ENCODE measurements at places on chromosomes 3 and 15.

DNA sequence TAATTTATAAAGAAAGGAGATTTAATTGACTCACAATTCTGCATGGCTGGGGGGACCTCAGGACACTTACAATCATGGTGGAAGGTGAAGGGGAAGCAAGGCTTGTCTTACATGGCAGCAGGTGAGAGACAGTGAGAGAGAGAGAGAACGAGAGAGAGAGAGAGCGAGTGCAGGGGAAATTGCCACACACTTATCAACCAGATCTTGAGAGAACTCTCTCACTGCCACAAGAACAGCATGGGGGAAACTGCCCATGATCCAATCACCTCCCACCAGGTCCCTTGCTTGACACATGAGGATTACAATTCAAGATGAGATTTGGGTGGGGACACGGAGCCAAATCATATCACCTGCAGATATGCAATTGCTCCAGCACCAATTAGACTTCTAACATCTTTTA, 7.1 kb upstream of the RPL39L start:
- no peak for DNase-seq

GRCh38 chr3:171389491-171389890, 70.7 kb downstream of the TNIK start:
- no peak for DNase-seq

GRCh38 chr3:66997560-66998112, 471 bp upstream of the KBTBD8 start:
- no peak for DNase-seq

DNA sequence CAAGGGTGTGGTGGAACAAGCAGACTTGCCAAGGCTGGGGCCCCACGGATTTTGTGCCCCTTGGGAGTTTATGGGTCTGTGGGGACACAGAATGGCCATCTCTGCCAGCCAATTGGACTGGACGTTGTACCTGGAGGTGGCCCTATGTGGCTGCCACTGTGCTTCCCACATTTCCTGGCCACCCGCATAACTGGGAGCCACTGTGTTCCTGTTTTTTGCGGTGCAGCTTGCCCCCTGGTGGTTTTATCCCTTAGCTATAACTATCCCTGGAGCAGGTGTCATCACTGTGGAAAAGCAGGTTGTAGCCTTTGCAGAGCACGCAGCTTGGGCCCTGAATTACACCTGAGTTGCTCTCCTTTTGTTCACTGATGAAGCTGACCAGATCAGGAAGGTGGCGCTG, 306.3 kb downstream of the ZPLD1 start:
- no peak for DNase-seq

- no peak for DNase-seq
Measured at GRCh38 chr3:115828401-115828800, 205.1 kb downstream of the GAP43 start.

DNA sequence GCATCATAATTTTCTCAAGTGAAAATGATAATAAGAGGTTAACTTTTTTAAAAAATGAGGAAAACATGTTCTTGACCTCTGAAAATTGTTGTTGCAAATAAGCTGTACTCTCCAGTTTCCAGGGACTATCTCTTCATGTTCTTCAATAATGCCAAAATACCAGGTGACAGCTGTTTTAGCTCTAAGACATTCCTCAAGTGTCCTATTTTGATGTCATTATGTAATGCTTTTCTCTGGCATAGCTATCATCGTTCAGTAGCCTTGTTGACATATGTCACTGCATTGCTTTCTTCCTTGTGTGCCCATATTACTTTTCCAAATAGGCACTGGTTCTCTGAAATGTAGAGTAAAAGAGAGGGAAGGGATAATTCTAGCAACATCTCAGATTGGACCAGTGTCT, 5.7 kb upstream of the FILIP1L start:
- DNase-seq, result no peak

DNA sequence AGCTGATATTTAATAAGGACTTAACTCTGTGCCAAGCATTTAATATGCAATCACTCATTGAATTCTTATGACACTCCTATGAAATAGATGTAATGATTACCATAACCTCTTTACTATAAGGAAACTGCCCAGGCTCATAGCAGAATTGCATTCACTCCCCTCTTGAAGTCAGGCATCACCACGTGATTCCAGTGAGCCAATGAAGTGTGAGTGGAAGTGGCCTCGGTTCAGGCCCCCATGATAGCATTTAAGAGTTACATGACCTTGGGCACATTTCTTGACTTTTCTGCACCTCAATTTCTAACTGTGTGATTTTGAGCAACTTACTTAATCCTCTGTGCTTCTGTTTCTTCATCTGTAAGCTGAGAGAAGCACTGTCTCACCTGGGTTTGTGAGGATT, 62.8 kb upstream of the CLDN18 start:
- DNase-seq, result no peak

- DNase-seq, result no peak
Measured at GRCh38 chr15:93048759-93049161, 40.3 kb downstream of the RGMA start.

- DNase-seq, result no peak
Measured at GRCh38 chr3:64741341-64741740, 53.5 kb upstream of the ADAMTS9 start.

GRCh38 chr3:191369616-191370010, 39.3 kb upstream of the UTS2B start:
- no peak for DNase-seq

GRCh38 chr3:112794622-112795172, 52.0 kb downstream of the CD200R1L start:
- DNase-seq, result no peak

DNA sequence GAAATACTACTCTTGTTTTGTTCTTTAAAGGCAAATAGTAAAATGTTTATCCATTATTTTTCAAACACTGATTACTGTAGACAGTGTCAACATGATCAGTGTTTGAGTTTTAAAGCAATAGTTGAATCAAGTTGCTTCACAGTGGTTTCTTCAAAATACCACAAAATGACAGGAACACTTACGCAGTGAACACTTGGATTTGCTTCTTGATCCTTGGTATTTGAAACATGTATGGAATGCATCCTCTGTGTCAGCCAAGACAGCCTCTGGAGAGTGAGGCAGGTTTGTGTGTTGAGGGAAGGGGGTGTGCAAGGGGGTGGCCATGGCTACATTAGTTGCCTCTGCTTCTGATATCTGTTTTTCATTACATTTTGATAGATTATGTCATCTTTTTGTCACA, 413.0 kb downstream of the RBMS3 start:
- peak; percentile 30 for DNase-seq

DNA sequence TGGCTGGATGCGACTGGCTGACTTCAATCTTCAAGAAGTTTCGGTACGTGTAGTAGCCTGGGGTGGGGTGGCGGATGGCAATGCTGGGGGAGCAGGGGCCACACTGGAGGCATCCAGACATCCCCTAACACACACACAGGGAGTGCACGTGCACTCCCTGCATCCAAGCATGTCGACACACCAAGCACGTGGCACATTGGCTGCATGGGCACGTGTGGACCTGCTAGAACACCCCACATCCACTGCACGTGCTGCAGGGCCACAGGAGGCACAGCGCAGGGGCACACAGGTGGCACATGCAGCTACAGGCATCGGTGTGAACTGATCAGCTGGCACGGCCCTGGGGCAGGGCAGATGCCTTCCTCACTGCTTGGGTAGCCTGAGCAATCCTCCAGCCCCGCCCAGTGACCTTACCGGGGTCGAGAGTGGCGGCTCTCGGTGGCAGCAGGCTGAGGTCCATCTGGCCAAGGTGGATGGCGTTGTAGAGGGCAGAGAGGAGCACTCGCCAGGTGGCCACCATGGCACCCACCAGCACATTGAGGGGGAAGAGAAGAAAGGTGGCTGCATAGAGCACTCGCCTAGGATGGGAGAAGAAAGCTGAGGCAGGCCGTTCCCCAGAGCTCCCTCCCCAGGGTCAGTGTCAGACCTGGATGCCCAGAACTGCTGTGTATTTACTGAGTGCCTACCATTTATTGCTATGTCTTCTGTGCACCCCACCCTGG, 7.5 kb downstream of the ISLR start:
- DNase-seq, result peak; percentile 18

DNA sequence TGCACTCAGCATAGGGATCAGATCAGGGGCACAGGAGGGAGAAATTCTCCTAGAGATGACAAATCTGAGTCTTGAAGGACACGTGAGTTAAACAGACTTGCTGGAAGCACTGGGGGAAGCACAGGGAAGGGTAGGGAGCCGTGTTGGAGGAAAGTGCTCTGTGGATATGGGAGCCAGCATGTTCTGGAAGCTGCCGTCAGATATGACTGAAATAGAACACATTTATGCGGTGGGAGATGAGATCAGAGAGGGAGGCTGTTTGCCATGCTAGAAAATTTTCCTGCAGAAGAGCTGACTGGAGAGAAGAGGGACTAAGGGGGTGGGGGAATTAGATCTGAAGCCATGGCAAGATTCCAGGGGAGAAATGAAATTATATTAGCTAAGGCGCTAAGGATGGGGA, 1.8 kb downstream of the TAMM41 start:
- DNase-seq, result no peak

- DNase-seq, result no peak
Measured at GRCh38 chr3:9401986-9402385, 4.6 kb downstream of the SETD5 start.

GRCh38 chr15:63439536-63440264, 58.1 kb upstream of the CA12 start:
- DNase-seq, result no peak

- no peak for DNase-seq
Measured at GRCh38 chr3:89303701-89304100, 196.3 kb downstream of the EPHA3 start.

- DNase-seq, result no peak
Measured at GRCh38 chr3:16061491-16061890, 113.0 kb upstream of the GALNT15 start.

- DNase-seq, result no peak
Measured at GRCh38 chr15:67481680-67482079, 39.3 kb upstream of the C15orf61 start.

DNA sequence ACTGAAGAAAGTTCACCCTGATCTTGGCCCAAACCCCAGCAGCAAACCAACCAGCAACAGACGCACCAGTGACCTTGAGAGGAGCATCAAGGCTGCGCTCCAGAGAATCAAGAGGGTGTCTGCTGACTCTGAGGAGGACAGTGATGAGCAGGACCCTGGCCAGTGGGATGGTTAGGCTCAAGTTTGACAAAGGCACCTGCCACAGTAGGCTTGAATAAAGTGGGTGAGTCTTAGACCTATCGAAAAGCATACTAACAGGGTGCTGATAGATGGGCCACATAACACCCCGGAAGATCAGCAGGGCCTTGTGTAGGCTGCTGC, 23.9 kb downstream of the WHAMM start:
- no peak for DNase-seq

GRCh38 chr15:61660579-61660978, 399.7 kb downstream of the VPS13C start:
- DNase-seq, result no peak

DNA sequence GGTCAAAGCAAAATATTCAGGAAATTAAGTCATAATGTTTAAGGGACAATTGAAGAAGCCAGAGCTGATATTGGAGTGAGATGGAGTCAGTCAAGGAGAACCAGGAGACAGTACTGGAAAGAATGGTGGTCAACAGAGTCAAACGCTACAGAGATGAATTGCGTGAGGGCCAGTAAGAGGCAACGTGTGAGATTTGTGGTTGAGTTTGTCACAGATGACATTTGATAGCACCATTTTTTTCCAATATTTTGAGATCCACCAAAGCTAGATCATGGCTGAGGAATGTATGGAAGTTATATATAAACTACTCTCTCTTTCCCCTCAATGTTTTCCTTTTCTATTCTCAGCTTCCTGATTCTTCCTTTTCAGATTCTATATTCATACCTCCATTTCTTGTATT, 375.1 kb upstream of the ROBO2 start:
- DNase-seq, result no peak

DNA sequence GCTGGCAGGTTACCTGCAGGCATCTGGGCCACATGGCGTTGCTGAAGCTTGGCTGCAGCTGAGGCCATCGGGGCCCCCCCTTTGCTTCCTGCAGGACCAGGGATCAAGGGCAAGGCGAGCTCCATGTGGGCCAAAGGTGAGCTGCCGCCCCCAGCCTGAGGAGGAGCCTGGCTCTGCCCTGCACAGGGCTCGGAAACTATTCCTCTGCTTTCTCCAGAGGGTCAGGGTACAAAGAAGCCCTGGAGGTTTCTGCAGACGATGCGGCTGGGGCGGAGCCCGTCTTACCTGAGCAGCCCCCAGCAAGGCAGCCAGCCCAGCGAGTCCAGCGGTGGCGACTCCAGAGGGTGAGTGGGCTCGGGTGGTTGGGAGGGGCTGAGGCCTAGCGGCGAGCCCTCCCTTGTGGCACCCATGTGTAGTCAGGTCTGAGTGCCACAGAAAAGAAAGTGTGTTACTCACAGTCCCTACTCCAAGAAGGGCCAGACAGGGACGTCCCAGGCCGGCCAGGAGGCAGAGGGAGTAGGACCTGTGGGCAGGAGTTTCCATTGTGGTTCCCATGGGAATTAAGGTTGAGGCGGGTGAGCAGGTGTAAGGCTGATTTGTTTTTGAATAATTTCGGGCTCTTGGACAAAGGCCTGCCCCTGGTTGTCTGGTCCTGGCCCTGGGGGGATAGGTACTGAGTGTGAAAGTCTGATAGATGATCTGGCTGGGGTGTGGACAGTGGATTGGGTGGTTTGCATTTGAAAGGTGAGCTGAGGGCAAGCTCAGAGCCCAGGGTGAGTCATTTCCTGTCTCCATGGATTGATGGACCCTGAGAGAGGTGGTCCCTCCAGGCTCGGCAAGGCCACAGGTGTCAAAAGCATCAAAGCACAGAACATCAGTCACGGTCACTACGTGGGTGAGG, 25.4 kb downstream of the CFAP100 start:
- peak; percentile 14 for DNase-seq

- peak; percentile 52 for DNase-seq
Measured at GRCh38 chr15:70722266-70723121, 40.9 kb downstream of the UACA start.

- no peak for DNase-seq
Measured at GRCh38 chr15:41231422-41232226, 556 bp downstream of the CHP1 start.

- DNase-seq, result peak; percentile 78
Measured at GRCh38 chr3:73622091-73622805, 2.5 kb downstream of the PDZRN3 start.

- DNase-seq, result peak; percentile 10
Measured at GRCh38 chr3:126543457-126544061, 15.2 kb downstream of the C3orf22 start.

DNA sequence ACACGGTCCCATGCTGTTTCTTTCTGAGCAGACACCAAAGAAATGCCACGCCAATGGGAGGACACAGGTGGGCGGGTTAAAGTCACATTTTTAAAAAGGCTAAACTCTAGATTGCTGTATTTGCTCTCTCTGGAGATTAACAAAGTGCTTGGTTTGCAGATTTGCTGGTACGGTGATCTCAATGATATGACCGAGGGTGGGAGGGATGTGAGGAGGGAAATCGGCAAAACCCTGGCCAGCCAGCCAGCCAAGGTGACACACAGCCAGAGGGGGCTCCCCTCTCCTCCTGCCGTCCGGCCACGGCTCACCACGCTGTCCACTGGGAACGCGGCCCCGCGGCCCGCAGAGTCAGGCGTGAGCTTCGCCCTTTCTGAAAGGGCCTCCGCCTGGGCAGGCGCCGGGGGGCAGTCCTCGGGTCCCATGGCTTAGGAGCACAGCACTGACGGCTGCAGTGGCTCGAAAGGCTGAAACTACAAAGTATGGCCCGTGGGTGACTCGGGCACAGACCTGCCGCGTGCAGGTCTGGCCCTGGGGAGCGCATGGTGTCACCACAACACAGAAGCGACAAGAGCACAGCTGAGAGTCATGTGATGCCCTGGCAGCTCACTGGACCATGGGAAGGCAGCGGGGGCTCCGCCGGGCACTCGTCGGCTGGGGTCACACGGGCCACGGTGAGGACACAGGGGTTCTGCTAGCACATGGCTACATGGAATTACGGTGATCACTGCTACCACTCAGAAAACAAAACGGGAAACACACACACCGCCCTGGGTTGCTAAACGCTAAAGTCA, 57.8 kb upstream of the RPL32 start:
- DNase-seq, result no peak

- DNase-seq, result no peak
Measured at GRCh38 chr3:57003676-57004075, 56.8 kb upstream of the SPATA12 start.

All from SK-N-SH (cell line).